SK-N-SH (cell line): ENCODE measurements at places on chromosomes 4 and X.

DNA sequence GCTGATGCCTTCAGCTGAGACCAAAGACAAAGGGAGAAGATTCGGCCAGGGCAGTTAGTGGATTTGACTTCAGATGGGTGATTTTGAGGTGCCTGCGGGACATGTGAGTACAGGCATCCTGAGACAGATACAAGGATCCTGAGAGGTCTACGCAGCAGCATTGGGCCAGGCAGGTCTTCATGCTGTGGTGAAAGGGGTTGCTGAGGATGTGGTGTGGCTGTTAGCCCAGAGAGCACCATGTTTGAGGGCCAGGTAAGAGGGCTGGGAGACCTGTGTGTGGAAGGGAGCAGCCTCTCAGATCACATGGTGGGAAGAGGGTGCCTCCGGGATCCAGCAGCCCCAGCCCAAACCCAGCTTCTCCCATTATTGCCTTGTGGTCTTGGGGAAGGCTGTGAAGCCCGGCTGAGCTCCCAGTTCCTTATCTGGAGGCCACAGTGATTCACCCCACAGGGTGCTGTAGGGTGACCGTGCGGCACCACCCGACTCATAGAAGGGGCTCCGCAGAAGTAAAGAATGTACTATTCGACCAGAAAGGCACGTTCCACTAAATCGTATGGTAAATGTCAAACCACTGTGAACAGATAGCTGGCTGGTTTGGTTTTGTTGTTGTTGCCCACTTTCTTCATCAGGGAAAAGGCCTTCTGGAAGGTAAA is 27.7 kb upstream of the TADA2B start:
- no peak for DNase-seq

DNA sequence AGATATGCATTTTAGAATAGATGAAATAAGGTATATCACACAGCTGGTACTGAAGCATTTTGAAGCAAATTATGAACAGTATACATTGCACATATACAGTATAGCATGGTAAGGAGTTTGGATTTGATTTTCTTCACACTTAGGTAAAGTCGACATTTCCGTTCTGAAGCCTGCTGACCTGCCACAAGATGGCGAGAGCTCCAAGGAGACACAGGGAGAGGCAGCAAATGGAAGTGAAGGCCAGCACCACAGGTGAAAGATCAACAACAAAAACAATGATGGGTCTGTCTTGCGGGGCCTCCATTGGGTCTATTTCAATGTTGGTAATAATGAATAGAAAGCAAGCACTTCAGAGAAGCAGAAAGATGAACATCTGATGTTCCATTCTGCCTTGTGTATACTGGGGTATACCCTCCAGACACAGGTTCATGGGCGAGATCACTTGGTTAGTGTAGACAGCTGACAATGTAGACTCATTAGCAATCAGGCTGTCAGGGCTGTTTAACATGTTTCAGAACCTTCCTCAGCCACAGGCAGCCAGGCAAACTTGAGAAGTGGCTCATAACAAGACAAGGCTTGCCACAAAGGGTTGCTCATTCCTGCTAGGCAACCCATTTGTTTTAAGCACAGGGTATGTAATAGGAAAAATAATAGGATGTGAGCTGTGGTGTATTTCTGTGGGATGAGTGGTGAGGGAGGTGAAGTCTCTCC is 21.4 kb upstream of the NOX1 start:
- DNase-seq, result peak; percentile 19

DNA sequence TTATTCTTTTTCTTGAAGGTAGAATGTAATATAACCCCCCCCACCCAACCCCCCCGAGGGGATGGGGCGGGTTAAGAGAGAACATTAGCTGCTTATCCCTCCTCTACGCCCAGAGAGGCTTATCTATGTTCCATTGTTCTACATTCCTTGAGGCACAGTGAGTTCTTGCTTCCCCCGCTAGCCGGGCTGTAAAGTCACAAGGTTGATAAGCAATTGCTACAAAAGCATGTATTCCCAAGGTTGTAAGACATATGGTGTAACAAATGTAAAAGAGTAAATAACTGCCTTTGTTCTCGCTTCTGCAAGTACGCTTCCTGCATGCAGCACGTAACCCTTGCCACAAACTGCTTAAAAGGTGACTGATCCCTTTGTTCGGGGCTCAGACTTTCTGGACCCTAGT is 8.2 kb downstream of the DCAF8L2 start:
- DNase-seq, result no peak

GRCh38 chr4:114091546-114091945 is 112.1 kb upstream of the ARSJ start:
- no peak for DNase-seq

DNA sequence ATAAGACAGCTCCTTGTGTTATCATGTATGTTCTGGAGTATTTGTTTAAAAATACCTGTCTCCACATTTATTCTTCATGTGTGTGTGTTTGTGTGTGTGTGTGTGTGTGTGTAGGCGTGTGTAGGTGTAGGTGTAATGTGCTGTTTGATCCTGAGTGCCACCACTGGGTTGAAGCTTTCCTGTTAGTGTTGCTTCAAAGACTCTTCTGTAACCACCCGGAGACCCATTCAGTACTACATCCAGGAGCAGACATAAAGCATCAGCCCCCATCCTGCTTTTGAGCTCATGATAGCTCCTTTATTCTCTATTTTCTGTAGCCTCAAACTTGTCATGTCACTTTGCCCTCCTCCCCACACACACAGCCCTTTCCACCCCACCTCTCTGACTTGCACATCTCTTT is 3.0 kb upstream of the ZDHHC9 start:
- no peak for DNase-seq
